Stimulated activated CD4-positive, alpha-beta T cell treated with anti-CD3 and anti-CD28 coated beads, Interleukin-2, amount 100 ng/mL, for 24 hours (primary cell): ENCODE measurements at places on chromosomes 1 and 21.

DNA sequence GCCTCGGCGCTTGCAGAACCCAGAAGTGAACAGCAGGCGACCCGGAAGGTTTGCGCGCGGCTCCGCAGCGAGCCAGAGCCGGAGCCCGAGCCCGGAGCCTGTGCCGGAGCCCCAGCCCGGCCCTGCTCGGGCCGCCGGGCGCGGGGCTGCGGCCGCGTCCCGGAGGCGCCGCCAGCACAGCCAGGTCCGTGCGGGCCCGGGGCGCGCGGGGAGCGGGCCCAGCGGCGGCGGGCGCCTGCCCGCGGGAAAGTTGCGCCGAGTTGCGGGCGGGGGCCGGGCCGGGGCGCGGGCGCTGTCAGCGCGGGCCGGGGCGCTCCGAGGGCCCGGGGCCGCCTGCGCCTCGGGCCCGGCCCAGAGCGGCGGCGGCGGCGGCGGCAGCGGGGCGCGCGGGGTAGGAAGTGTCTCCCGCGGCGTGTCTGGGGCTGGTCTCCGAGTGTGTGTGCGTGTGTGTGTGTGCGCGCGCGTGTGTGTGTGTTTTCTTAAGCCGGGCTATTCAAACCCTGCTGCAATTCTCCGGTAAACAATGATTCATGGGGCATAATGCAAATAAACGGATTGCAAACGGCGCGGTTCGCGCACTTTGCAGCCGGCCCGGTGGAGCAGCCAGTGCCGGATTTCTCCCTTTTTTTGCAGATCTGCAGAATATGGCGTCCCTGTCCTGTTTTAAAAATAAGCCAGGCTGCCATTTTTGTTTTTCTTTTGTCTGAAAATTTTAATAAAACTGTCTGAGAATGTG, at the start of gene ZNF362:
TSS of gene ZNF362 (plus strand) at position 22 of the 736 bp plus-strand sequence. CDS start 14,083 bp downstream, outside the sequence.
- DNase-seq: peak; percentile 73

DNA sequence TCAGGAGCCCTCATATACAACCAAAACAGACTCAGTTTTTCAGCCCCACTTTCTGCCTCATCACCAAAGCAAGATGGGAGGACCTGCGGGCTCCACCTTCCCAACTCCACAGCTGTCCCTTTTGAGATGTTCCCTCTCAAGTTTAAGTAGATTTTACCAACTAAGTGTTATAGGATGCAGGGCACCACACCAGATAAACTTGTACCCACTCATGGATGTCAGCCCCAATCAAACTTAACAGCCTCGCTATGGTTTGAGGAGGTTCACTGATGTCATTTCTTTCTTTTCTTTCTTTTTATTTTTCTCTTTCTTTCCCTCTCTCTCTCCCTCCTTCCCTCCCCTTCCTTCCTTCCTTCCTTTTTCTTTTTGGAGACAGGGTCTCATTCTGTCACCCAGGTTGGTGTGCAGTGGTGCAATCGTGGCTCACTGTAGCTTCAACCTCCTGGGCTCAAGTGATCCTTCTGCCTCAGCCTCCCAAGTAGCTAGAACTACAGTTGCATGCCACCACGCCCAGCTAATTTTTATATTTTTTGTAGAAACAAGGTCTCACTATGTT, 13.4 kb downstream of the CD58 start:
- no peak for DNase-seq

DNA sequence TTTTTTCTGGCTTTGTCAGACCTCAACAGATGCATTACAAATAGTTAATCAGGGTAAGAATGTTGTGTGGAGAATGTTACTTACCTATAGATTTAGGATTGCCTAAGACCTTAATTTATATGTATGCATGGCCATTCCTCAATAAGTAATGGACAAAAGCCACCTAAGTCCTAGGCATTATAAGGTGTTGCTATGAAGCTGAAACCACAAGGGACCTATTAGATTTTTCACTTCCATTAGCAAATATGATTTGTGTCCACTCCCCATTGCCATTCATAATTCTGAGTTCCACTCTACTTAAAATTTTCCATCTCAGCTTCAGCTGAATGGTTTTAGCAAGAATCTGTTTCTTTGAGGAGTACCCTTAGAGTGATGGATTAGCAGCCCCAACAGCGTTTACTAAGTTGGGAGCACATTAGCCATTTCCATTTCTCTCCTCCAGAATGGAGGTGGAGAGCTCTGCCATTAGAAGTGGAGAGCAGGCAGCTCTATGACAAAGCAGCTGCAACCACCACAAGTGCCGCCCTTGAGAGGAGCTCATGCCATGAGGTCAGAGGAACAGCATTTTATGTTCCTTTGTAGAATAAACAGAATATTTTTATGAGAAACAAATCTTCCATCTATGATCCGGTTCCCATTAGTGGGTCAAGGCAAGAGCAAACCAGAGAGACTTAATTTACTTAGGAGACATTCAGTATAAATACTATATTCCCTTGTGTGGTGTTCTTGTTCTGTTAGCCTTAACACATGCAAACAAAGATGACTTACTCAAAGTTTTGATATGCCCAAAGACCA, 28.9 kb upstream of the C1orf87 start:
- no peak for DNase-seq

- no peak for DNase-seq
These were observed 254.4 kb downstream of the BRINP2 start for GRCh38 chr1:177425199-177425598.

DNA sequence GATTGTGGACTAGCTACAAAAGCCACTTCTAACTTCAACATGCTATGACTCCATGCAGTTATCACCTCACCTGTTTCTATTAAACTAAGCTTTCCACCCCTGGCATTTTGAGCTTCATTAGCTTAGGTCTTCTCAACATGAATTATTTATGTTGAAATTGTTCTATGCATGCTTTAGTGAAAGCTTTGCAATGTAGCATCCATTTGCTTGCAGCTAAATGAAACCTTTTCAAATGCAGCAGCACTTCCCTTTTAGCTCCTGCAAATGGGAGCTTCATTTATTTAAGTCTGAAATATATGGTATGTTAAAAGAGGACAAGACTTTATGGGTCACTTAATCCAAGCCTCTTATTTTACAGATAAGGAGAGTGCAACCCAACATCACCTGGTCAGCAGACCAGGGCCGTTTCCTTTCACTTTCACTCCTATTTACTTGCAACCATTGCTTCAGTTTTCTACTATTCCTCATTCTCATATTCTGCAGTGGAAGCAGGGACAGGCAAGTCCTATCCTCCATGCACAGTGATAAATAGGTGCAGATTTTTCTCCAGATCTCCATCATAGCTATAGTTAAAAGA, 56.4 kb upstream of the SAMSN1 start:
- DNase-seq: no peak

DNA sequence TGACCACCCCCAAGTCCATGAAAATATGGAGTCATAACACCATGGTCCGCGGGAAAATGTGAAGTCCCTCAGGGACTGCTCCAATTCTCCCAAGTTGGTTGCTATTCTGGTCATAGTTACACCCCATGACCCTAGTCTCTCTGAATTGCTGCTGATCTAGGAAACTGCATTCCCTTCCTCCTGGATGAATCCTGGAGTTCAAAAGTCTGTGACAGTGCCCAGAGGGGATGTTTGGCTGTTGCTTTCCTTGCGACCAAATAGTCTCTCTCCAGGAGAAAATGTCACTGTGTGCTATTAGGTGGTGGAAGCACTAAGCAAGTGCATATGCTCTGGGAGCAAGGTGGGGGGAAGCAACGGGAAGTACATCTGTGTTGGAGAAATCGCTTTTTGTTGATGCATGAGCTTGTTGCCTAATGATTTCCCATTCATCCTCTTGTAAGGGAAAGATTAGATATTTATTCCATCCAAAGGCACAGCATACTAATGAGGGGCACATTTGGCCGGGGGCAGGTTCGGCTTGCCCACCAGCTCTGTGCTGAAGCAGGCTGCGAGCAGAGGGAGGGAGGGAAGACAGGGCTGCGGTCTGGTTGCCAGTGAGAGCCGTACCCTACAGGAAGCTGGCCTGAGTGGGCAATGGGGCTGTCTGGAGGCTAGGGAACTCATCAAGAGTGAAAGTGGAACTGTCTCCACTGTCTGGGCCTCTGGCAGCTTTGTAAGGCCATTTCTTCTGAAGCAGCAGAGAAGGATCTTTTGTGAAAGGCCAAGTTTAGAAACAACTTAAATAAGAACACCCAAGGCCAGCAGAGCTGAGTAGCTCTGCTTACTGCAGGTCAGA, 27.2 kb downstream of the SYT6 start:
- DNase-seq: no peak

DNA sequence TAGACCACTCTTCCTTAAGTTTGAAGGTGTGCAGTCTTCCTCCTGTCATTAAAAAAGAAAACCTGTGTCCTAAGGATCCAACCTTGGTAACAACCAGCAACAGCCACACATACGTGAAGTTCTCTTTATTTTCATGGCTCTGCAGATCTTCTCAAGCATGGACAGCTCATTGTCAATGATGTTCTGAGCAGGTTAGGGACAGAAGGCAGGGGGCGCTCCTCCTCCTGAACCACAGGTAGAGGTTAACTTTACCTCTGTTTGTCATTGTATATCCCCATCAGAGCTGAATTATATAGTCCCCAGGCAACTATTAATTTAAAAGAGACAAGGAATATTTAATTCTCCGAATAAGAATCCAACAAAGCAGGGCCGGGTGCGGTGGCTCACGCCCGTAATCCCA, 52.5 kb upstream of the CR2 start:
- no peak for DNase-seq

DNA sequence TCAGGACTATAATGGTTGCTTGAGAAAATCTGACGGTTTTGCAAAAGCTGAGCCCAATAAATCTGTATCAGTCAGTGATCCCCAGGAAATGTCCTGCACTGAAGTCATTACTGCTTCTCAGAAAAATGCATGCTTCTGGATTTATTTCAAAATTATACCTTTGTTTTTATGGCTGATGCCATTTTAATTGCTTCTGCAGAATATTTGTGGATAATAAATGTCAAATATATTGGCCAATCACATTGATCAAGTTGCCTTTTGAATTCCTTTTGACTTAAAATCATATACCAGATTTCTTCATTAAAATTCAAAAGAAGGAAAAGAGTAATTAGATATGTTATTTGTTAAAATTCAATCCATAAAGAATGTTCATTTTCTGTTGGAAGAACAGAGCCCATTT, 842.9 kb upstream of the ADGRL4 start:
- no peak for DNase-seq

- DNase-seq: no peak
These were observed 61.1 kb downstream of the XCL1 start for GRCh38 chr1:168637350-168637991.

DNA sequence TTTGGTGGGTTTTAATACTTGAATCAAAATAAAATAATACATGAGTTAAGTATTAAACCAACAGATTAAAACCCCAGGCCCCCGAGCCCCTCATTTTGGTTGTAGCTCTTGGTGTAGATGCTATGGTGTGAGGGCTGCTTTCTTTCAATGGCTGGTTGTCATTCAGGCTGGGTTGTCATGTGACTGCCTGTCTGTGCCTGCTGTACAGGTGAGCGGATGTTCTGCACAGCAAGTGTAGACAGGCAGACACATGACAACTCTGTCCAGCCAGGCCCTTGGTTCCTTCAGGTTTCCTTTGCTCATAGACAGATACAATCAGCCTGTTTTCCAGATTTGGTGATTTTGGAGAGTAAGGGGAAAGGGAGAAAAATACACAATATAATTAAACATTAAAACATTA, 281.9 kb upstream of the C1orf105 start:
- no peak for DNase-seq

DNA sequence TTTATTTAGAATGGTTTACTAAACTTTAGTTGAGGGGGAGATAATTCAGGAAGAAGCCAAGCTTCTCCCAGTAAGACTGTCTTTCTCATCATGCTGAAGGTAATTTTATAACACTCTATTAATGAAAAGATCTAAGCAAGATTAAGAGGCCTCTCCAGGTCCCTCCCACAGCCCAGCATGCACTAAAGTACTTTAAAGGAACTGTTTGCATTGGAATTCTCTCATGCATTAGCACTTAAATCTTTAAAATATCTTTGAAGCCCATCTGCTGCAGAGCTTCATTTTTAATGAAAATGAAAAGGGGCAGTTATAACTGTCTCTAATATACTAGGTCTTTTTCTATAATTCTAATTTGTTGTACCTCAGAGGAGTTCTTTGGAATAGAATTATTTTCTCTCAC, 1379.1 kb upstream of the ADGRL4 start:
- DNase-seq: no peak

DNA sequence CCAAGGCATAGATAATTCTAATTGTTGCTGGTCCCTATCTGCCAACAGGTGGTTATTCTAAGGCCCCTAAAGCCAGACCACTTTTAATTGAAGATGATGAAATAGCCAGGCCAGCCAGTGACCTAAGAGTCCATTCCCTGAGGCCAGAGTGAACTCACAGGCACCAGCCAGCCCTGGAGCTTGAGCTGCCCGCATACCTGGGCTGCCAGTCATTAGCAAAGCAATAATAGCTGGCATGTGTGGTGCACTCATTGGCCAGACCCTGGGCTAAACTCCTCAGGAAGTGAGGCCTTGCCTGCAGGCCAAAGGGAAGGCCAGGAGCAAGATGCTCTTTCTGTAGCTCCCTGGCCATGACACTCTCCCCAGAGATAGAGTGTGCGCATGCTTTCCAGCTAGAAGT, 180.4 kb upstream of the KLHDC7A start:
- no peak for DNase-seq

DNA sequence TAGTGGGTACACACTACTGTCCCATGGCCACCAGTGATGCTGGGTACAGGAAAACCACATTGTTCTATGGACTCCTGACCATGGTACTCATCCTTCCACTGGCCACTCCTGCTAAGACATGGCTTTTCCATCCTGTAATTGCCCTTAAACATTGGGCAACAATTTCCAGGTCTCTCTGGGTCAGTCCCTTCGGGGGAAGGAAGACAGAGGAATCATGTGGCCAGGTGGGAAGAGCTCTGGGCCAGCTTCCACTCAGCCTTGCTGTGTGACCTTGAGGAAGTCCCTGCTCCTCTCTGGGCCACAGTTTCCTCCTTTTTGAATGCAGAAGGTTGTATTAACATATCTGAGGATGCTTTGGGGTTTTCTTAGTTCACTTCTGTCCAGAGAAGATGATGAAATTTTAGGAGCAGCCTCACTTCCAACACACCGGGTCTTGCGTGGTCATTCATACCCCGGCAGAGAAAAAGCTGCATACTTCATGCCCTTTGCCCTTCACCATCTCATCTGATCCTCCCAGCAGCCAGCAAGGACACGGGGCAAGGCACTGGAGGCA, 50.8 kb downstream of the SRRM1 start:
- DNase-seq: no peak

GRCh38 chr1:119783354-119784185, 14.9 kb upstream of the HMGCS2 start:
- DNase-seq: no peak
